HEK293T (cell line): ENCODE measurements at places on chromosomes 4 and X.

- no peak for DNase-seq
These were observed 2.7 kb downstream of the RASL11B start for GRCh38 chr4:52864793-52865192.

DNA sequence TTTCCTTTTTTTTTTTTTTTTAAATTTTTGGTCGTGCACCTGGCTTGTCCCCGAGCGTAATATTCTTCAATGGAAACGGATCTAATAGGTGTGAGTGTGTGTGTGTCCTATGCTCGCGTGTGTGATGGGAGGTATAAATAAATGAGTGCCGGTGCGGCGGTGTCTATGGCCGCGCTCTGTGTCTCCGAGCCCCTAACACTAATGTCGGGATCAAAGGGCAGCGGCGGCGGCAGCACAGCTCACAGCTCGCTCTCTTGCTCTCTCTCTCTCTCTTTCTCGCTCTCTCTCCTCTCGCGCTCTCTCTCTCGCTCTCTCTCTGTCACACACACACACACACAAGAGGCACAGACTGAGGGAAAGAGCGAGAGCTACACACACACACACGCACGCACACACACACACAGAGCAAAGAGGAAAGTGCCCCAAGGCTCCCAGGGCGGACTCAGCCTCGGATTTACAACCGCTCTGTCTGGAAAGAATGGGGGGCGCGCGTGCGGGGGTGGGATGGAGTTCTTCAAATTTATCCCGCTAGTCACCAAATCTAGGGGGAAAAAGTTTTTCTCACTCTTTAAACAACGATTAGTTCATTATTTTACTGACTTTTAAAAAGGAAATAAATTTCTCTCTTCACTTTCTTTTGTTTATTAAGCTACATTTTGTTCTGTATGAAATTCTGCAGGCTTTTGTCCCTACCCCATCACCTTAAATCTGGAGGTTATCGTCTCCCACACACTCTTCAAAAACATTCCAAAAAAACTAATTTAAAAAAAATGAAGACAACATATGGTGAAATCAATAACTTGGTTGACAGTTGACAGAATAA lies at the start of gene ZNF827:
Gene ZNF827 (minus strand): TSS at position 206 of the 823 bp plus-strand sequence. CDS start 416 bp downstream, outside the sequence.
- DNase-seq, result peak; percentile 46

GRCh38 chrX:97845451-97845850 lies 961.7 kb downstream of the RPA4 start:
- DNase-seq, result no peak

DNA sequence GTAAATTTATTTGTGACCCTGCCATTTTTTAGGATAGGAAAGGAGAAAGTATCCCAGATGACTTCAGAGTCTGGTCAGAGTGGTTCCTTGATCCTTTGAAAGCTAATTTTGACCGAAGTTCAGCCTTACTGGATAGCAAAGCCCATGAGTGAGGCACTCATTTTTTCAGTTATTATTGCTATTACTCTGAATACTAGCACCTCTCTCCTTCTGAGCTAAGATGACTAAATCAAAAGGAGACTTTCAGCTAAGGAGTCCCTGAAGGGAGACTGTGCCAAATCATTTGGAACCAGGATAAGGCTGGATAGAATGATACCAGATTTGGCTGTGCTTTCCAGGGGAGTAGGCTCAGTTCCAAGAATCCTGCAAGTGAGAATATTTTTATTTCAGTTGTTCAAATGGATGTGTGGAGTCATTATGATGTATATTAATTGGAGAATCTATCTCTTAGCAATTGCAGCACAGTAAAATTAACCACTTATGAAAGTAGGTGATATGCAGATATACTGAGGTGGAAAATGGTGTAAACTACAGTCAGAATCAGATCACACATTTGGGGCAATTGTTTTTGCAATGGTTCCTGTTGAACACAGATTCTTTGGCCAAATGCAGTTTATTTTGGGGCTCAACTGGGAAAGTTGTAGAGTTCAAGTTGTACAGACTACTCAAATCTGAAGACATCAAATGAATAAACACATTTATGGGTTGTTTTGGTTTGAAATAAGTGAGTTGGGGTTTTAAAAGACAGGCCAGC lies 1.2 kb downstream of the P2RY10 start:
- no peak for DNase-seq
